ENCODE measurements at places on chromosomes 1 and 21.

- DNase-seq, result no peak
These were observed 61.7 kb downstream of the LDLRAD2 start for GRCh38 chr1:21873761-21874160.

DNA sequence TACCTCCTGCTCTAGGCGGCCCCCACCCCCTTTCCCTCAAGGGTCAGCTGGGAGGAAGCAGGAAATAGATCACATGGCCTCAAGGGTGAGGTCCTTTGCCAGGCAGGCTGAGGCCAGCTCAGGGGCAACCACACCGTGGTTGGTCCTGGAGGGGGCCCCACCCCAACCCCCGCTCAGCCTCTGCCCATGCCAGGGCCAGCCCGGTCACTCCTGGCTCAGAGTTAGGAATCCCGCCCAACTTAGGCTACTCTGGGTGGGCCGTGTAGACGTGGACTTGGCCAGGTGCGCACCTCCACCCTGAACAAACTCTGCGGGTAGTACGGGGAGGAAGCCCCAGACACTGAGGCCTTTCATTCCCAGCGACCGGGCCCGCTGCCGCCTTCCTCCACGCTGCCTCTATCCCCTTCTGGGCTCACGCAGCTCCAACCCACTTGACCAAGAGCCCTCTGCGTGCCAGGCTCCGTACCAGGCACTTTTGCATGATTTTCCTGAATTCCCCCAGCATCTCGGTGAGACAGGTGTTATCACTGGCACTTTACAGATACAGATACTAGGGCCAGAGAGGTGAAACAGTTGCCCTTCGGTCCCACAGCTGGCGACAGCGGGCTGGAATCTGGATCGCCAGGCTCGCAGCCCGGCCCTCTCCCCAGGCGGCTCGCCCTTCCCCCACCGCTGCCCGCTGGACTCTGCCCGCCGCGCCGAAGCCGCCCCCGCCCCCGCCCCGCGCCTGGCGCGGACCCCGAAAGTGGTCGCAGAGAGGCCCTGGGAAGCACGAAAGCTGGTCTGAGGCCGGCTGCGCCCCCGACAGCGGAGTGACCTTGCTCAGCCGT is 769 bp downstream of the GALE start:
- peak; percentile 70 for DNase-seq

DNA sequence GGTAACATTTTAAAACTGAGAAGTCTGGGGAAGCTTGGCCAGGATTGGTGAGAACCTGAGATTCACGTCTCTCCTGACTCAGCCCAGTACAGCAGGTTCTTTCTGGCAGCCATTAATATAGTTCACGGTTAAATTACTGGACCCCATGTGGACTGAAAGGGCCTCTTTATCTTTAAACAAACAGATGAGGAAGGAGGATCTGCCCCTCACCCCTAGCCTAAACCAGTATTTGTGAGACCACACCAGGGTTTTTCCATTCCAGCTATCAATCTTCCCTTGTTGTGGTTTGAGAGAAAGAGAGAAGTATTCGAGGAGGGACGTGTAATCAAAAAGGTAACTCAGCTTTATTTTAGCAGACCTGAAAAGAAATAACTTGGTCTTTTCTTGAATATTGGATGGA is 137.1 kb downstream of the PROX1 start:
- DNase-seq, result no peak

DNA sequence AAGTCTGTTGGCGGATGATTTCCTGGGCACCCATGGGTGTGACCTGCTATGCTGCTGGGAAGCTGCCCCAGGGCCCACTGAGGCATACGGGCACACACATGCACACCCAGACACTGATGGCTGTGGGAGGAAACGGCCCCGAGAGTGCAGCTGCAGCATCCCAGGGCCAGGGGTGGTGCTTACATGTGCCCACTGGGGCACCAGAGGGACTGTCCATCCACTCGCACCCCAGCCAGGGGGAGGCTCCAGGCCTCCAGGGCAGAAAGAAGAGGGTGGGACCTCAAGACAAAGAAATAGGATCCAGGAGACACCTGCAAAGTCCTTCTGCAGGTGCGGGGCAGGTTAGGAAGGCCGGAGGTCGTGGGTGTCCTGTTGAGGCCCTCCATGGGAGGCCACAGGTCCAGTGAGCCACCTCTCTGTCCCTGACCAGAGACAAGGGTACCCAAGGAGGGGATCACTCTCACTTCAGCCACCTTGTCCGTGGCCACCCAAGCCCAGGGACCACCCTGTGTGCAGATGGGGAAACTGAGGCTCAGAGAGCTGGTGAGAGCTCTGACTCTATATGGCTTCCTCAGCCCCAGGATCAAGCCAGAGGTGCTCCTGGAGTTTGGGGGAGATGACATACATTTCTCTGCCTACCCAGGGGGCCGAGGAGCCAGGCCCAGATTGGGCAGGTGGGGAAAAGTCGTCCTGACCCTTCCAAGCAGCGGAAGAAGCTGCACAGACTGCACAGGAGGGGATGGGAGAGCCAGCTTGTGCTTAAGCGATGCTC is 57.1 kb downstream of the WNT9A start:
- no peak for DNase-seq

DNA sequence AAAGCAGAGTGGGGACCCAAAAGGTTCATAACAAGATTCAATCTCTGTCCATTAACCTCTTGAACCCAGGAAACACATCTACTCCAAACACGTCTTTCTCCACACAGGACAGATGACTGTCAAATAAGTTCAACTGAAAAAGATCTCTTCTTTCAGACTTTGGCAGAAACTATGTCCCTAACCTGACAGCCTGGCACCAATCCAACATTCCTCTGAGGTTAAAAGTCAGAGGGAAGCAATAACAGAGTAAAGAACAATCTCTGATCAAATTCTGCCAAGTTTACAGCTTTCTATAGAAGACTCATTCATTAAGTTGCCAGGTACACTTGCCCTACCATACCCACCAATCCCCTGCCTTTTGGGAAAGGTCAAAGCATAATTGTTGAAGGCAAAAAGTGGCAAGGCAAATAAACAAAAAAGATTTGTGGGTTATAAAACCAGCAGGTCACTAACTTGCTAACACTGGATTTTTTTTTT is 31.9 kb downstream of the OTUD7B start:
- no peak for DNase-seq

DNA sequence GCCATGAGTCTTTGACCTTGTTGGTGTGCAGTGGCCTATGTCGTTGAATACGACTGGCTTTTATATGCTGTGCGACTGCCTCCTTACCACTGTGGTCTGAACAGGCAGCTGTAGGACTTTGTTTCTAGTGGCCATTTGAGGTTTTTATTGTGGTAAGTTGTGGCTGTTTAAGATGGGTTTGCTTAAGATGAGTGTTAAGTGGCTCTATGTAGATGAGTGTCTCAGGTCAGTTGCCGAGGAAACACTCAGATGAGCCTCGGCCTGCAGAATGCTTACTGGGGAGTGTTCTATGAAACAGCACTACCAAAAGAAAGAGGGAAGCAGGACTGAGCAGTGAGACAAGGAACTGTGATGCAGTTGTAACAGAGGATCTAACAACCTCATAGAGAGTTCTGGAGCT is 14.9 kb upstream of the CD1C start:
- no peak for DNase-seq
